ENCODE measurements at places on chromosomes 7 and 10.

DNA sequence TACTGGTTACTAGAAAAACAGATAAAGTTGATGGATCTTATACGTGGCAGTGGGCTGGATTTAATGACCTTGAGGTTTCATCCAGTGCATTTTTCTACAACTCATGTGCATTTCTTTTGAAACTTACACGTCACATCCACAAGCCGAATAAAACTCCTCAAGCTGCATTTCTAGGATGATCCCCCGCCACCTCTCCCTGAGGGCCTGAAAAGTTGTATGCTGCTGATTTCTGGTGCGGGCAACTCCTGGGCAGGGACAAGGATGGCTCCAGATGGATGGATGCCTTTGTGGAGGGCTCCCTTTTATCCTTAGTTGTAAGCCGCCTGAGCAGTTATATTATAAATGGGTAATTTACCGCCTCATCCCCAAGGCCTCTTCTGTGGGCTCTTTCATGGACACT, 1091.1 kb downstream of the LRMDA start:
- DNase-seq: no peak

DNA sequence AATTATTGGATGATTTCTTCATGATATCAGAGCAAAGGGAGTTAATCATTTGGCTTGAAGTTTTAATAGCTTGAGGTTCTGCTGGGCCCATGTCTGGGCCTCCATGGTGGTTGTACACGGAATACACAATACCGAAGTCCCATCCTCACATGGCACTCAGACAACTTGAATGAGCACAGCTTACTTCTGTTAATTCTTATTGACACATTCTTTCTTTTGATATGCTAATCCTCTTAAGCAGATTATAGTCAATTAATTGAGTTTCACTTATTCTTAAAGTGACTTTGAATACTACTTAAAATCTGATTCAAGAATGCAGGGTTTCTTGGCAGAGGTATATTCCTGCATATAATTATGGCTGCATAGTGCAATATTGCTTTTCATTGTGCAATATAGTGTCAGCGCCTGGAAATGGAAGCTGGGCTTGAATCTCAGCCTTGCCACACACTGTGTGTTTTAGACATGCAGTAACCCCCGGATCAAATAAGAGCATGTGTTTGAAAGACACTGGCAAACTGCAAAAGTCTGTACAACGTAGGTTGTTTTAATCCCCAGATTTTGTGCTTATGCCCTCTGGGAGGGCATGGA, 543.5 kb upstream of the ADARB2 start:
- DNase-seq: no peak

DNA sequence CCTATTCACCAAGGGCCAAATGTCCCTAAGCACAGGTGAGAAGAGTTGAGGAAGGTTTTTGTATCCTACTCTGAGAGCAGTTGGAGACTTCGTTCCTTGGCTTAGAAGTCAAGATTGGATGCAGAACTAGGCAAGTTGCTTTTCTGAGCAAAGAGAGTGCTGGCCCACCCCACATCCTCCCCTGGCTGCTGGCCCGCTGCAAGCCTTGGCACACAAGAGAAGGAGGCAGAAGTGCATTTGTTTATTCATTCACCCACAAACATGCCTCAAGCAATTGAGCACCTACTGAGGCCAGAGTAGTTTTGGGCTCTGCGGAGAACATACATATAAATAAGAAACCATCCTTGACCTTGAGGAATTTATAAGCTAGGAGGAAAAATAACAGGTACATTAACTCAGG, 318.9 kb downstream of the KCNMA1 start:
- no peak for DNase-seq

GRCh38 chr10:102675666-102676533, 31.6 kb downstream of the TRIM8 start:
- DNase-seq: peak; percentile 97

DNA sequence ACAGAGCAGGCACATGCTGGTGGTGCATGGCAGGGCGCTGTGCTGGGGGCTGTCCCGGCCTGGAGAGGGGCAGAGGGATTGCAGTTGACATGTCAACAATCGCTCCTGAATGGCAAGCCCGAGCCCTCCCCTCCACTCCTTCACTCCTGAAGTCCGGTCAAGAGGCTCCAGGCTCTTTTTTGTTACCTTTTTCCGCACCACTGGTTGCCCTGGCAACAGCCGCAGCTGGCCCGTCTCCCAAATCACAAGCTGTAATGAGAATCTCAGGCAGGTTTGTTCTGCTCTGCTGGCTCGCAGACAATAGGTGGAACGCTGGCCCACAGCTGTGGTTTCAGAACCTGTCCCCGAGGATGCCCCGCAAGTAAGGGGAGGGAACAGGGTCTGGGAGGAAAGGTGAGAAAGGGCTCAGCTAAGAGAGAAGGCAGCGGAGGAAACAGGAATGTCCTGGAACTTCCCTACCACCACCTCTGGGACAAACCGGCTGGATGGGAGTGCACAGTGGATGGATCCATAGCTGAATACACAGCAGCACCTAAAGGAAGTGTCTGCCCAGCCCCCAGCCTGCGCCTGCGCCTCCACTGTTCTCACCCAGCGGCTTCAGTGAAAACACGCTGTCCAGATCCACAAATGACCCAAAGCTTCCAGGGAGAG, 58.9 kb downstream of the CALML3 start:
- DNase-seq: no peak

DNA sequence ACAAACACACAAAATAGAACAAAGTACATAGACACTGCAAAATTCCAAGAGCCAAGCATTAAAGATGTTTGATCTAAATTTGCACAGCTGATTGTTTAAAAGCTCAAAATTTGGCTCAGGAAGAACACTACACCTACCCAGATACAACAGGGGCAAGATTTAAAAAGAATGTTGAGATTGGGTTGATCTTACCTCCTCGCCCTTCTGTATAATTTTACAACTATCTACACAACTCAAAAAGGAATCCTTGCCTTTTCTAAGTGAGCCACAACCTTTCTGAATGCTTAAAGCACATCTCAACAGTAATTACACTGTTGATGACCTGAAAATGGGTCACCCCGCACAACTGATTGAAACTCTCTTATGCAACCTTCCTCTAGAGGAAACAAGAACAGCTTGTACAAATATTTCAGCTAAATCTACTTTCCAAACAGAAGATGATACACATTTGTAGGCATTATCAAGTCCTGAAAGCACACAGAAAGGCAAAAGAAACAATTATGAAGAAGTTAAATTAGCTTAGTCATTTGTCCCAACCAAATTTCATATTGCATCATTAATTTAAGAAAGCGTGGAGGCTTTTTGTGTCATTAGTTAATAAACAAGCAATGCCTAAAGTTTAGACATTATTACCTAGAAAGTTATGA, 75.5 kb downstream of the UBE2H start:
- no peak for DNase-seq

DNA sequence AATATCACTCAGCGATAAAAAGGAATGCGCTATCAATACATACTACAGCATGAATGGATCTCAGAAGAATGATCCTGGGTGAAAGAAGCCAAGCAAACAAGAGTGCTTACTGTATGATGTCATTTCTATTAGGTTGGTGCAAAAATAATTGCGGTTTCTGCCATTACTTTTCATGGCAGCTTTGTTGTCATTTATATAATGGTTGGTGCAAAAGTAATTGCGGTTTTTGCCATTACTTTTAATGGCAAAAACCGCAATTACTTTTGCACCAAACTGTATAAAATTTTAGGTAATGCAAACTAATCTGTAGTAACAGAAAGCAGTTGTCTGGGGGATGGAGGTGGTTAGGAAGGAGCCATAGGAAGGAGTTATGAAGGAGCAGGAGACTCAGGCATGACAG, 318.3 kb upstream of the ZMIZ1 start:
- no peak for DNase-seq

DNA sequence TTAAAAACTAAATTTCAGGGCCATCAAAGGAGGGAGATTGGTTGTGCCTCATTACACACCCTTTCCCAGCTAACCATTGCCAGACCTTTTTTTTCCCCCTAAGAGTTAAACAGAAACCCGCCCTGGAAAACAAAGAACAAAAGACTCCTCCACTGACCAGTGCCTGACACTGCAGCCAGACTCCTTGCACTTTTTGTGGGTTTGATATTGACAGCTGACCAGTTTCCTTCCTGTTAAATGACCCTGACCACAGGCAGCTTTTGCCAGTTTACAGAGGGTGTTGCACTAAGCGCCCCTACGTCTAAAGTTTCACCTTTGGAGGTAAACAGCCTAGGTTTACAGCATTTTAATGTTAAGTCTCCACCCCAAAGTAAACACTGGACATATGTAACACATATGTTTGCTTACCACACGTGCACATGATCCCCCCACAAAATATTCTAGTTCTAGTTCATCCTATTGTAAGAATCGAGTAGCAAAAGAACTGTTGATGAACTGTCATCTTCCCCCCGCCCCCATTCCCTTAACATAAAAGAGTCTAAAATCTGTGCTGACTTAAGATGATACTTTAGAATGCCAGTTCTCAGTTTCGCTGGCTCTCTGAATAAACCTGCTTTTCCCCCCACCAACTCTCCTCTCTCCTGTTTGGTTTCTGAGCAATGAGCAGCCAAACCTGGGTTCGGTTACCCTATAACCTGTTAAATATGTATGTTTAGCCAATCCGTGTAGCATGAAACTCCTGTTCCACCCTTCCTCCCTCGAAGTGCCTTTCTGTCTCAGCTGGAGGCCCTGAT, 38.0 kb downstream of the FOXI2 start:
- no peak for DNase-seq

DNA sequence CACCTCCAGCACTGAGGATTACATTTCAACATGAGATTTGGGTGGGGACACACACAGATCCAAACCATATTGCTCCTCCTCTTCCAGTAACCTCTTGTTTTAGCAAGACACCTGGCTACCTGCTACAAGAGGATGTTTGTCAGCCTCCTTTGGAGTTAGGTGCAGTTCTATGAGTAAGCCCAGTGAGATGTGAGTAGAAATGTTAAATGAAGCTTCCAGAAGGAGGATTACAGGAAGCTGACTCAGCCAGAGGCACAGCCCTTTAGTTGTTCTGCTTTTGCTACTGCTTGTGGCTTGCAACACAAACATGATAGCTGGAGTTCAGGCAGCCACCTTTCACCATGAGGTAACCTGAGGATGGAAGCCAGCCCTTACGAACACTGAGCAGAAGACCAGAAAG, 382.7 kb upstream of the RNF32 start:
- DNase-seq: no peak

DNA sequence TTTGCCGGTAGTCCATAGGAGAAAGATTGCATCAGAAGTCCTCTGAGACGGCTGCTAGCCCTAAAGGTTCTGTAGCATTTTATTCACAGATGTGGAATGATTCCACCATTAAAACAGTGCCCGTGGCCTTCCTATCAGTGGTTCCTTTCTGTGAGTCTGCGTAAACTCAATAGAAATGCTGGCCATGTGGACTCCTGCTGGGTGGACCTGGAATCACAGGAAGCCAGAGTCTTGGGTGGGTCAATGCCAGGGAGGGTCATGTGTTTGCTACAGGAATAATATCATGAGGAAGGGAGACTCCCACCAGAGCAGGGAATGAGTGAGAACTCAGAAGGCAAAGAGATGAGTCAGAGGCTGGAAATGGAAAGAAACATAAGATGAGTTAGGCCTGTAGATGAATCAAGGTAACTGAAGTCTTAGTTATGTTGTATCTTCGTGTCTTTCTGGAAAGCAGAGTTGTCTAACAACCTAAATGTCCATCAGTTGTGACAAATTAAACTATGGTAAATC, 410.4 kb upstream of the AUTS2 start:
- DNase-seq: peak; percentile 45

- no peak for DNase-seq
Measured at GRCh38 chr7:24255139-24255538, 28.9 kb upstream of the NPY start.

- no peak for DNase-seq
Measured at GRCh38 chr7:154581251-154581890, 421.6 kb downstream of the PAXIP1 start.

DNA sequence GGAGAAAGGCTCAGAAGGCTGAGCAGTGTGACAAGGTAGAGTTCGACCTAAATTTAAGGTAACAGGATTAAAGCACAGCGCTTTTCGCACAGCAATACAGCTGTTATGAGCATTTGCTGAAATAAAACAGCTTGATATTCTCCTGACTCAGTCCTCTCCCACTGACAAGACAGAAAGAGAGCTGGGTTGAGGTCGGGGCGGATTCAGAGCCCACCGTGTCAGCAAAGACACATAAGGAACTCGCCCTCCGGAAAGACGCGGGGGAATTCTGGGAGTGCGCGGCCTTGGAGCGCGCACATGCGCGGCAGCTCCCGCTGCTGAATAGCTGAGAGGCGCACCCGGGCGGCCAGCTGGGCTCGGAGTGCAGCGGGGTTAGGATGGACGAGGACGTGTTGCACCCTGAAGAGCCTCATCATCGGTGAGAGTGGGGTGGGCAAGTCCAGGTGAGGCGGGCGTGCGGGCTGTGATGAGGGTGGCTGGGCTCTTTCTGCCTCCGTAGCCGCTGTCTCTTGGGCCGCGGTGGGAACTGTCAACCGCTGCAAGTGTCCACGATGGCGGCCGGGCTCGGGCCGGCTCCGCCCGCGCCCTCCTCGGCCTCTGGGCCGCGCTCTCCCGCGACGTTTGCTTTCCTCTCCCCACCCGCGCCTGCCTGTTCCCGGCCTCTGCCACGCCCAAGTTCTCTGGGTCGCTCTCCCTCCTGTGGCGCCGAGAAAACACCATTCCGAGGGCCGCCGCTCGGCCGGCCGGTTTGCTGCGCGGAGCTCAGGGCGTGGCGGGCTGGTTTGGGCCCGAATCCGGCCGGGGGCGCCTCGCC, 120.6 kb downstream of the LYZL1 start:
- peak; percentile 64 for DNase-seq

DNA sequence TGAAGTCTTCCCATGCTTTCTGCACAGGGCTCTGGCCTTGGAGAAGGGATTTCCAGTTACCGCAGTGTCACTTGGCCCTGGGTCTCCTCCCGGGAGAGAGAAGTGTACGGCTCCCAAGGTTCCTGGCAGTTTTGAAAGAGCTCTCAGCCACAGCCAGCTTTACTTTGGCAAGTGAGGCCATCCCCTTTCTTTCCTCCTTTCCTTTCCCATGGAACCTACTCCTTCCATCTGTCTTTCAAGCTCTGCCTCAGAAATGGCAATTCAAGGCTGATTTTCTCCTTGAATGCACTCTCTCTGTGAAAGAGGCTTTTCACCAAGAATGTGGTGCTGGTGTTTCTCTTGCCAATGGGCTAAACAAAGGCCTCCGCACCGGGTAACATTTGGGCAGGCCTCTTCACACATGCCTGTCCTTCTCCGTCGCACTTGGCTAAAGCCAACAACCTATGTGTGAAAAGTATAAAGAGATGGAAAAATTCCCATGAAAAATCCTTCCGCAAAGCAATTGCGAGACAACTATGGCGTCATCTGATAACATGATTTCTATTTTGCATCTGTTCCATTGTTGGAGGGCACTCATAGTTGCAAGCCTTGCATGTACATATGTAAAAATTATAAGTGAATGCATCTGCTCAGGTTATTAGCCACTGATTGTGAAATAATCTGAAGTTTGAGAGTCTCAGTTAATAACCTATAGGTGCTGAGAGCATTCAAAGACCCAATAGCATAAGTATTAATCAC, 125.4 kb downstream of the PFKFB3 start:
- no peak for DNase-seq

DNA sequence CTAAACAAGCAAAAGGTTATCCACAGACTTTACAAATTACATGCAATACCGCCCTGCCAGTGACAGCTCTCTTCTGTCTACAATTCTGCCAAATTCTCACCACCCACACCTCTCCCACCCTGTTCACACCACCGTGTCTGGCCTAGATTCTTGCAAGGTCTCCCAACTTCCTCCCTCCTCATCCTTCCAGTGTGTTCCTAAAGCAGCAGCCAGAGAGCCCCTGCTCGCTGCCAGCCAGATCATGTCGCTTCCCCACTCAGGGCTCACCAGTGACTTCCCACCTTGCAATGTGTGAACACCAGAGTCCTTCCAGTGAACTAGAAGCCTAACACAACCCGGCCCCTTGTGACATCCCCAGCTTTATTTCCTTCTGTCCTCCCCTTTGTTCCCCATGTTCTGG, 121.6 kb downstream of the HECW1 start:
- no peak for DNase-seq

Measured in fibroblast of skin of right quadriceps (primary cell).